ENCODE measurements at places on chromosomes 7 and 10. TPM values are rescaled to one million over a fixed set of nuclear protein-coding genes. Genes with fewer than 3 reads are reported as not detected.

CALN1 gene
- 0.34 TPM for polyA plus RNA-seq

CTNNA3 gene
- 2.8 TPM for polyA plus RNA-seq

RELN gene
- polyA plus RNA-seq, result 14.8 TPM

CDC14C gene
- 0.04 TPM for polyA plus RNA-seq

CHPF2 gene
- 22.0 TPM for polyA plus RNA-seq

GIMAP6 gene
- polyA plus RNA-seq, result 16.3 TPM

SP8 gene
- not detected for polyA plus RNA-seq

METTL2B gene
- 26.2 TPM for polyA plus RNA-seq

PTF1A gene
- polyA plus RNA-seq, result not detected

SDK1 gene
- 8.4 TPM for polyA plus RNA-seq

NPSR1 gene
- polyA plus RNA-seq, result not detected

CHAT gene
- polyA plus RNA-seq, result 0.06 TPM

MSMB gene
- polyA plus RNA-seq, result not detected

ETV1 gene
- 37.5 TPM for polyA plus RNA-seq

MTURN gene
- 81.0 TPM for polyA plus RNA-seq

ZNF727 gene
- 0.14 TPM for polyA plus RNA-seq

EXOC6 gene
- polyA plus RNA-seq, result 16.0 TPM

TEX36 gene
- not detected for polyA plus RNA-seq

NUDT13 gene
- polyA plus RNA-seq, result 4.1 TPM

ITIH2 gene
- polyA plus RNA-seq, result 0.29 TPM

PSMC2 gene
- polyA plus RNA-seq, result 119 TPM

SKIDA1 gene
- polyA plus RNA-seq, result 11.8 TPM

FGFBP3 gene
- polyA plus RNA-seq, result 3.4 TPM

ARPC1B gene
- polyA plus RNA-seq, result 35.9 TPM

OR2A1 gene
- 1.2 TPM for polyA plus RNA-seq

ARPC1A gene
- 107 TPM for polyA plus RNA-seq

CFAP69 gene
- polyA plus RNA-seq, result 20.8 TPM

CARD11 gene
- polyA plus RNA-seq, result 2.2 TPM

OR2A12 gene
- 0.05 TPM for polyA plus RNA-seq

OR9A4 gene
- not detected for polyA plus RNA-seq

PNLIP gene
- polyA plus RNA-seq, result not detected

UBE2D4 gene
- 19.5 TPM for polyA plus RNA-seq

VWDE gene
- polyA plus RNA-seq, result 5.1 TPM

CCL24 gene
- not detected for polyA plus RNA-seq

GPR26 gene
- not detected for polyA plus RNA-seq

TRIM74 gene
- 3.1 TPM for polyA plus RNA-seq

LIPJ gene
- 0.40 TPM for polyA plus RNA-seq

ATP5F1C gene
- polyA plus RNA-seq, result 400 TPM

CDNF gene
- polyA plus RNA-seq, result 5.1 TPM

HOXA7 gene
- polyA plus RNA-seq, result 31.7 TPM

ZNF3 gene
- polyA plus RNA-seq, result 58.6 TPM

RNF32 gene
- polyA plus RNA-seq, result 3.5 TPM

PIP gene
- polyA plus RNA-seq, result not detected

ADRB1 gene
- polyA plus RNA-seq, result 0.10 TPM

SYNPO2L gene
- 0.92 TPM for polyA plus RNA-seq

FBH1 gene
- polyA plus RNA-seq, result 99.1 TPM

MMP21 gene
- 0.74 TPM for polyA plus RNA-seq

CALHM2 gene
- 12.9 TPM for polyA plus RNA-seq

PKD2L1 gene
- 0.47 TPM for polyA plus RNA-seq

GUSB gene
- 76.7 TPM for polyA plus RNA-seq

GNGT1 gene
- 0.17 TPM for polyA plus RNA-seq

INHBA gene
- polyA plus RNA-seq, result 4.5 TPM

UCMA gene
- not detected for polyA plus RNA-seq

ZNF804B gene
- polyA plus RNA-seq, result 0.35 TPM

CLRN3 gene
- 20.4 TPM for polyA plus RNA-seq

NCAPG2 gene
- polyA plus RNA-seq, result 26.3 TPM

CALCR gene
- polyA plus RNA-seq, result 0.78 TPM
